Activated CD4-positive, alpha-beta memory T cell treated with anti-CD3 and anti-CD28 coated beads for 36 hours (primary cell): ENCODE measurements at places on chromosomes 1 and 21.
A peak's percentile ranks its signal among the peaks of the same experiment; 100 is the strongest.

DNA sequence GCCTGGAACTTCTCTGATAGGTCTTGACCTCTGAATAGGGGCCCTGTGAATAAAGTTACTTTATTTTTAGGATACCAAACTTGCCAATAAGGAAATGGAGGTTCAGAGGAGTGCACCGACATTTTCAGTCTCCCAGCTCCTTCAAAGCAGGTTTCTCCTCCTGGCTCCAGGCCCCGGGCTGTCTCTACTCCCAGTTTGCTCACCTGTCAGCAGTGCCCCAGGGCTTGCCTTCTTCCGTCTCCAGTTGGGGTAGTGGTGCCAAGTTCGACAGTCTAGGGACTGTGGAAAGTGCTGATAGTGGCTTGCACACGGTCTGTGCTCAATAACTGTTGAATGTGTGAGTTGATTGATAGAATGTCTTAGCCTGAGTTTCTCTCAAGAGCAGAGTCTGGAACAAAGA, 149.2 kb downstream of the ACTL8 start:
- no peak for DNase-seq

DNA sequence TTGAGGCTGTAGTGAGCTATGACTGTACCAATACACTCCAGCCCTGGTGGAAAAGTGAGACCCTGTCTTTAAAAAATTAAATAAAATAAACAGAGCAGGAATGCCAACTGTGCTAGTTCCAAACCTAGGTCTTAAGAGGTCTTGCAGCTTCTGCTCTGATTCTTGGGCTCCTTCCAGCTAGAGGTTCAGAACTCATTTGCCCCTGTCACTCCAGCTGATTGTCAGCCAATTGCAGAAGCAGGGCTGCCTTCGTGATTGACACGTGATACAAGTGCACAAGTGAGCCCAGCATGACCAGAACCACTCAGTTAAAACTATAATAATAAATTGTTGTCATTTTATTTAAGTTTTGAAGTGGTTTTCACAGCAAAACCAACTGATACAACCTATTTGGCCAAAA, 298.4 kb downstream of the USP25 start:
- no peak for DNase-seq

- DNase-seq = no peak
These were observed 284.6 kb upstream of the KAZN start for GRCh38 chr1:14313731-14314431.

GRCh38 chr1:240776237-240776636, 164.3 kb upstream of the GREM2 start:
- DNase-seq = no peak

- DNase-seq = no peak
These were observed 50.5 kb upstream of the GADD45A start for GRCh38 chr1:67634396-67634935.

DNA sequence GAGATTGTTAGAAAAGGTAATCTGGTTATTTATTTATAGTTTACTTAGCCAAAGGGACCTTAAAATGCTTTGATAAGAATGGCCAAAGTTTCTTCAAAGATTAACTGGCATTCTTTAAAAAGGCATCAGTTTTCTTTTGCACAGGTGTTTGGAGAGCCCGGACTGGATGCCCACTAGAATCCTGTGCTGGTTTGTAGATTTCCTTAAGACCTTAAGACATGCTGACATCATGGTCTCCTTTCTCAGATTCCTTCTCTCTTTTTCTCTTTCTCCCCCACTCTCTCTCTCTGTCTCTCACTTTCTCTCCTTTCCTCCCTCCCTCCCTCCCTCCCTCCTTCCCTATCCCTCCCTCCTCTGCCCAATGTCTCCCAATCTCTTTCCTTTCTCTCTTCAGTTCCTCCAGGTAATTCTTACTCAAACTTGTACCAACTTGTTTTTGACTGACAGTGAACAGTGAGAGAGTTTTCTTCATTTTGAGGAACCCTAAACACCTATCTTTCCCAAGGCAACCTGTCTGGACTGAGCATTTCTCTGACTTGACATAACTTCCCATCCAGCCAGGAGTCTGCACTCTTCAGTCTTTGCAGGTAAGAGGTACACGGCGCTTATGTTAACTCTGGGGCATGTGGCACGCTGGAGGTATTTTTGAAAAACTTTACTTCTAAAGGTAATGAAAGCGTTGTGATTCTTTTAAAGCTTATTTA, at the start of gene KCNJ15:
Gene KCNJ15, plus strand, starts transcription at position 393 of the 704 bp plus-strand sequence. CDS start 42,271 bp downstream, outside the sequence.
- DNase-seq = no peak

- DNase-seq = no peak
These were observed 95.0 kb downstream of the TLR5 start for GRCh38 chr1:223048026-223048425.

GRCh38 chr1:101008229-101008834, 17.3 kb downstream of the DPH5 start:
- no peak for DNase-seq

DNA sequence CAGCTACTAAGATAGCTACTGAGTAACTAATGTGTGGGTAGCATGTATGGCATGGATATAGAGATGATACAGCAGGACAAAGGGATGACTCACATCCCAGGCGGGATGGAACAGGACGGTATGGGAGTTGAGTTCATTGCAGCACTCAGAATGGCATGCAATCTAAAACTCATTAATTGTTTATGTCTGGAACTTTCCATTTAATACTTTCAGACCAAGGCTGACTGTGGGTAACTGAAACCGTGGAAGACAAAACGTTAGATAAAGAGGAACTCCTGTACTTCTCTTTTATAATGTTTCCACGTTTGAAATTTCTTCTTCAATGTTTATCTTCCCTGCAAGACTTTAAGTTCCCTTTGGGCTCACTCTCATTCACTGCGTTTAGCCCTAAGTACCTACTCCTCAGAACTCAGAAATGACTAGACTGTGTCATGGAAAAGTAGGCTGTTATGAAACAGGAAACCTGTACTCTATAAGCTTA, 151.9 kb downstream of the MAGI3 start:
- no peak for DNase-seq

GRCh38 chr1:30325085-30325935, 398.1 kb downstream of the MATN1 start:
- no peak for DNase-seq

DNA sequence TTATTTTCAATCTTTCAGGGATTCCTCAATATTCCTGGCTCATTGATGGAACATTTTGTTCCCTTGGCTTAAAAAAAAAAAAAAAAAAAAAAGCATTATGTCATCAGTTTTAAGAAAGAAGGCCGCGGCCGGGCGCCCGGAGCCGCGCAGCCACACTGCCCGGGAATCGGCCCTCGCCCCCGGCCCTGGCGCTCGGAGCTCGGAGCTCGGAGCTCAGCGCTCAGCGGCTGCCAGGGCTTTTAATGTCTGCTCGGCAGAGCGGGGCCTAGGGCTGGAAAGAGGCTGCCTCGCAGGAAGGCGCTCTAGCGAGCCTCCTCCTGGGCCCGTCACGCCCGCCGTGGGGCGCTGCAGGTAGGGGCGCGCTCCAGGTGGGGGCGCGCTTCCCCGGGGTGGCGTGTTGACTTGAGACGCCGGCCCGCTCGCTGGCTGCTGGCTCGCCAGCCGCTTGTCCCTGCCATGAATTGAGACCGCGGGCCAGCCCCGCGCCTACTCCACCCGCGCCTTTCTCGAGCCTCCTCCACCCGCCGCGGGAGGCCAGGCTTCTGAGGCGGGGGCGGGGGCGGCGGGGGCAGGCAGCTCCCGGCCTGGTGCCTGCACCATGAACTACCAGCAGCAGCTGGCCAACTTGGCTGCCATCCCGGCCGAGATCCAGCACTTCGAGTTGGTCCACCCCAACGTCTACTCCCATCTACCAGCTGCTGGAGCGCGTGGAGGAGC, 5.4 kb upstream of the TDRD5 start:
- no peak for DNase-seq

DNA sequence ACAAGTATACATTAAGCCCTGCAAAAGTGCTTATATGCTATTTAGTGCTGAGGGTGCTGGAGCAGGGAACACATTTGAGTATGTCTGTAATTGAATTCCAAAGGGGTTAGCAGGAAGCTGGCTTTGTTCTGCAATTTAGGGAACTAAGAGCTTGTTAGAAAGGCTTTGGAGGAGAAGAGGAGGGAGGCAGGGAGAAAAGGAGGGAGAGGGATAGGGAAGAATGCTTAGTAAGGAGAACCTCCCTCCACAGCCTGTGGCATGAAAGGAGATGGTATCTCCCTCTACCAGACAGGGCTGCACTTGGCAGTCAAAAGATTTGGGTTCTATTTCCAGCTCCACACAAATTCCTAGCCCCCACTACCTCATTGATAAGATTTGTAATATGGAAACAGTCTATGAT, 217.8 kb downstream of the DAB1 start:
- no peak for DNase-seq

DNA sequence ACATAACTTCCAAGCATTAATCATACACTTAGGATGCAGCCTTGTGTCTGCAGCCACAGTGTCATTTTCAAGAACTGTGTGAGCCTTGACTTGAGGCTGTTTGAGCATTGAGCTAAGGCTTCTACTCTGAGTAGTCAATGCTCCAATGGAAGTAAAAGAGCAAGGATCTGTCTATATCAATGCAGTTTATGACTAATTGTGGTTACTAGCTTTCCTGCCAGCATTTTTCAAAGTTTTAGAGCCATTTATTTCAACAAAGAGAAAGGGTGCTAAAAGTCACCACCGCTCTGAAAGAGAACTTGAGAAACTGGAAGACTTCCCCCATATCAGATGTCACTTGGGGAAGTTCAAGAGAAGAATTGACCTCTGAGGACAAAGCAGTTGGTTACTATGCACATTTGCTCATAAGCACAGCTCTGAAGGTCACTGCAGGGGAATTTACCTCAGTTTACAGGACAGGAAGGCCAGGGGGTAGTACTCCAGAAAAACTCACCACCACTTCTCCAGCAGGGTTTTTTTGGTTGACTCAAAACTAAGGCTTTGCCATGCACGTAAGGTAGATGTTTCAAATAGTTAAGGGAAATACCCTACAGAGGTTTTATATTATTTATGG, 24.5 kb upstream of the RGS1 start:
- peak; percentile 27 for DNase-seq

GRCh38 chr1:24027838-24028468, 47.8 kb upstream of the SRSF10 start:
- no peak for DNase-seq

- DNase-seq = no peak
These were observed 80.3 kb downstream of the RNF220 start for GRCh38 chr1:44485229-44485933.

GRCh38 chr21:45827302-45827692, 154.3 kb upstream of the COL6A1 start:
- no peak for DNase-seq

DNA sequence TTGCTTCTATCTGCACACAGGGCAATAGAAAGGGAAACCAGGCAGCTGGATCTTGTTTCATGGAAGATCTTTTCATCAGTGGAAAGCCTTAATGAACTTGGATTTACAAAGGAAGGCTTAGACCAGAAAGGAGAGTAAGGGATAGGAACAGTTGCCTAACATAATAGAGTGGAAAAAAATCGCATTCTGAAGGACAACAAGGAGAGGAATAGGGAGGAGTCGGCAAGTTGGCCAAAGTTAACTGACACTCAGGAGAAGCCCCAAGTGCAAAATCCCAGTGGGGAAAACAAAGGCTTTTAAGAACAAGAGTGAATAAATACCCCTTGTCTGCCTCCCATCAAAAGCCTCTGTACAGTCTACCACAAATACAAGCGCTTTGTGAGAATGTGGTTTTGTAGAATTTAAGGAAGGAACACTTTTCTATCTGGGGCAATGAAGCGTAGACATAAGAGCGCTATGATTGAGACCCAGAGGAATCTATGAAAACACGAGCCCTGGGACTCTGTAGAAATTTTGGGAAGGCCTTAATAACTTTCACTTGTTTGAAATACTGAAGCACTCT, 74.1 kb downstream of the ZNF648 start:
- DNase-seq = no peak

DNA sequence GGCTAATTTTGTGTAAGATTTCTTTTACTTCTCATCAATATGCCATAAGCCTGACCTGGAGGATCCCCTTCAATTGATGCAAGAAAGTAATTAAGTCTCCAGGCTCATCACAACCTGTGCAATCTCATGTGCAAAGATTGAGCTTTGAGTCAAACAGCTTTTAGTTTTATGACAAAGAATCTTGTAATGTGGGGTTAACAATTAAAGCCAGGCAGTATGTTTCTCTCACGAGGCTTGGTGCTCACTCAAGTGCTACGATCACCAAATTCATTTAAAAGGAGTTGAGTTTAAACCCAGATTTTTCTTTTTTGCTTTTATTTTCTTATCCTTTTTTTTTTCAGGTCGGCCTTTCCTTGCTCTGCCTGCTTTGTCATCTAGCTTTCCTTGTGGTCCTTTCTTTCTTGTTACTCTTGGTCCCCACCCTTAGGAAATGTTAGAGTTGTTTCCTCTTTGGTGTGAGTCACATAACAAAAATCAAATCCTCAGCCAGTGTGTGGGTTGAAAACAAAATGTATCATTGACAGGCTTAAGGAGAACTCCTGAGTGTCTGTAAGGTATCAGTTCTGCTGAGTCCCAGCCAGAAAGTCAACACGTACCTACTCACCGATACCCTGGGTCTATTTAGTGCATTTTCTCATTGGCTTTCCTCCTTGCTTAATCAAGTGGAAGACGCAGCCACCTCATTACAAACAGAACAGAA, 1037.2 kb downstream of the ADGRL2 start:
- DNase-seq = no peak

DNA sequence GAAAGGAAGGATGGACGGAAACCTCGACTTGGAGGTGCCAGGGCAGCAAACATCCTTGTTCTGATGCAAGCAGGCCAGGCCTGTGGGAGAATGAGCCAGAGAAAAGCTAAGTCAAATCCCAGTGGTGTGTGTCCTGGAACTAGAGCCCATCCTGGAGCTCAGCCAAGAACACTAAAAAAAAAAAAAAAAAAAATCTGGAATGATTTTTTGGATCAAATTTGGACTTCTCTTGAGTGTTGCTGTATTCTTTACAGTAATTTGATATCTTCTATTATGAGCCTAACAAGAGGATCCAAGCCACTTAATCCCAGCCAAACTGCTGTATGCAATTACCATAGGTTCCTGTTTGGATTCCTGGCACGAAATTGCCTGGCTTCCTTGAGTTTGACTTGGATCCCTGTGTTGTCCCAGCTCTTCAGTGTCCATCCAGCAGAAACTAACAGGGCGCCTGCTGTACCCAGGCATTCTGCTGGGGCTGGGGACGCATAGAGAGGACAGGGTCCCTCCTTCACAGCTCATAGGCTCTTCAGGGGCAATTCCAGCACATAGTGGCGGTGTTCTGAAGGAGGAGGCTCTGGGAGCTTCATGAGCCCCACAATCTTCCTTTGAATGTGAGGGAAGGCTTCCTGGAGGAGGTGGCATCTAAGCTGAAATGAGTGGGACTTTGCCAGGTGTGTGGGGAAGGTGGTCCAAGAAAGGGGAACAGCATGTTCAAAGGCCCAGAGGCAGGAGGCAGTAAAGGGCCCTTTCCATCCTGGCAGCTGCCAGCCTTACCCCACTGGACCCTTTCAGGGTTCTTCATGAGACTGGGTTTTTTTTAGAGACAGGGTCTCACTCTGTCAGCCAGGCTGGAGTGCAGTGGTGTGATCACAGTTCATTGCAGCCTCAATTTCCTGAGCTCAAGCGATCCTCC, 24.7 kb downstream of the EPHX1 start:
- no peak for DNase-seq

DNA sequence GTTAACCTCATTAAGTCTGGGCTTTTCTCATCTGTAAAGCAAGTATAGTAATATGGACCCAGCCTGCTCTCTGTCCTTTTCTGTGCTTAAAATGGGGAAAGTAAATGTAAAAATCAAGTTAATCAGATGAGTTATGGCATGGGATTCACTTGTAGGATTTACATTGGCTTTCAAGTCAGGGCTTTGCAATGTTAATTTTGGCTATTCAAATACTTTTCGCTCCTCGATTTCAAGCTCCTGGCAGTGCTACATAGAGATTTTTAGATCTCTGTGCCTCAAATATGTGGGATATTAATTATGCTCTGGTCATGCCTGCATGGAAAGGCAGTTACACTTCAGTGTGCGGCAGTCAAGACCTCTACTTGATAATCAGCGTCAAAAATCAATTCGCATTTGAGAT, 709.8 kb downstream of the LTN1 start:
- no peak for DNase-seq
